Activated CD4-positive, alpha-beta T cell treated with anti-CD3 and anti-CD28 coated beads for 4 hours (primary cell): ENCODE measurements at places on chromosomes 7 and 10.

GRCh38 chr7:92588561-92588960 lies 1.6 kb downstream of the FAM133B start:
- no peak for DNase-seq

GRCh38 chr10:61024151-61024855 lies 80.3 kb upstream of the RHOBTB1 start:
- DNase-seq = no peak

DNA sequence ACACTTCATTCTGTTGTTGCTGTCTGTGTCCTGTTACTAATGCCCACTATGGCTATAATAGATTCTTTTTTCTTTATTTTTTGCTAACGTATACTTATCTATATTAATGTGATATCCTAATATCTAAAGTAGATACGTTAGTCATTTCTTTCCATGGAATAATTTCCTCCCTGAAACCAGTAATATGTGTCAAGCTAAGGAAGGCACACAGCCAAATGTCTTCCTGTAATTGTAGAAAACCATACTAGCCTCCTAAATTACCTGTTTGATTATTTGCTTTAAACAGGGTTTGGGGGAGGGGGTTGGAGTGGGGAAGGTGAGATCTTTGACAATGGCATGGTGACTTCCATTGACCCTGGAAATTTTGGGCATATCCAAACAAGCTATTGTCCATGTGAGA lies 56.4 kb downstream of the THNSL1 start:
- no peak for DNase-seq

DNA sequence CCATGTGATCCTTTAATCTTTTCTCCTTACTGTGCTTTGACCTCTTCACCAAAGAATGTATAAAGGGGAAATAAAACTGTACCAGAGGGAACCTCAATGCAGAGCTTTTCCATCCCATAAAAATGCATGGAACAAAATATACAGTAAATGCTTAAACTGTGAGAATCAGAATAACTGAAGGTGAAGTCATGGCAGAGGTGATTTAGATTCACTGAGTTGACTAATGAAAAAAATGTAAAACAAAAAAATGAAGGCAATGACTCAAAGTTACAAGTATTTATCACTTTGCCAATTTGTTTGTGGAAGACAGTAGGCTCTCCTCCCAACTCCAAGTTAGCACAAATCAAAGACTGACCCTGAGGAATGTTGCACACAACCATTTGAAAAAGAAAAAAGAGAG lies 1331.6 kb upstream of the SORCS1 start:
- no peak for DNase-seq

- DNase-seq = no peak
Observed at GRCh38 chr10:80166581-80167470, 34.3 kb downstream of the PLAC9 start.

DNA sequence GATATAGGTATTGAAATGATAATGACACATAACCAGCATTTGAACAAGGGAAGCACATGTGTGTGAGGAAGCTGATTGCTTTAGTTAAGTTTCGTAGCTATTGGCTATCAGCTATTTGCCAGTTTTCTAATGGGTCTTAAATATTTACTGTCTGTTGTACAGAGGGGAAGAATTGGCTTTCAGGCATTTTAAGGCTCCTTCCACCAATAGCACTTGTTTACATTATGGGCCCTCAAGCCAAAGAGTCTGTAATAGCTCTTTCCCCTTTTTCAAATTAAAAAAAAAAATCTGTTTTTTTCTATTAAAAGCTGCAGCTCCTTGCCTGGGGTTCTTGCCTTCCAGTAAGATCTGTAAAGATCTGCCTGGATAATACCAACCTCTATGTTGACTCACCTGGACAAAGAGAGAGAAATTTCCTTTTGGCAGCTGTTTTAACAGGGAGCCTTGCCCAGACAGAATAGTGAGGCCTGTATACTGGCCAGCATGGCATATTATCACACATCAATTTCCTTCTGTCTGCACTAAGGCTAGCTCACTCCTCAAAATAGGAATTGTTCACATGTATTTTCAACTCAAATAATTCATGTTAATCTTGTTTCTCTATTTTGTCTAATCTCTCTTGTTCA lies 104.7 kb upstream of the LRGUK start:
- no peak for DNase-seq

DNA sequence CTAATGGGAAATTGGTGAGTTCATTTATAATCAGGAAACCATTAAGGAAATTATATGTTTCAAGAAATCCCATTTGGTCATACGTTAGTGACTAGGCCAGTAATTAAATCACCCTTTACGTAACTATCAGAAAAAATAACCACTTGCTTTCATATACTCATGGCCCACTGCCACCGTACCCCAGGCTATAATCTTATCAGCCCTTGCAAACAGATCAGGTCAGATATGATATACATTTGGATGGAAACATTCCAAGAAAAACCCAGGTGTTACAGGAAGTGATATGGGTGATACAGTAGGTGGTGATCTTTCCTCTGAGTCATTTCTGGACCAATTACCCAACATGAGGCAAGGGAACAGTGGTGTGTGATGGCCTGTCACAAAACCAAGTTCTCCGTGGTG lies 481.0 kb upstream of the SEMA3A start:
- no peak for DNase-seq

- no peak for DNase-seq
Observed at GRCh38 chr10:62831346-62831745, 15.2 kb upstream of the EGR2 start.

- DNase-seq = no peak
Observed at GRCh38 chr7:100598425-100598824, 3.7 kb upstream of the PCOLCE start.

DNA sequence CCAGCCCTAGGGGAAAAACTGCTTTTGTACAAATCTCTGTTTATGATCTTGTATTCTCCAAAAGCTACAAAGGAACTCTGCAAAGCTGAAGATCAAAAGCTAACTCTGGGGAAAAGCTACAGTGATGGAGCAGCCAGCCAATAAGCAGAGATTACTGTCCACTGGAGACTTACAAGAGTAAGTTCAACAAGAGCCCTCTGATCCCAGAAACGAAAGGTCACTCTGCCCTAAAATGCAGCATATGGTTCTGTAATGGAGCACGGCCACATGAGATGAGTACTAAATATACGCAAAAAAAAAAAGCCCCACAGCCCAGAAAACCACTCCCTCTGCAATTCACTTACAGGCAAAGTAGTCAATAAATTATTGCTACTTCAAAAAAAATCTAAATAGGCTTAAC lies 60.1 kb downstream of the ERCC6 start:
- no peak for DNase-seq

- no peak for DNase-seq
Observed at GRCh38 chr7:36644625-36645422, 79.5 kb downstream of the AOAH start.

DNA sequence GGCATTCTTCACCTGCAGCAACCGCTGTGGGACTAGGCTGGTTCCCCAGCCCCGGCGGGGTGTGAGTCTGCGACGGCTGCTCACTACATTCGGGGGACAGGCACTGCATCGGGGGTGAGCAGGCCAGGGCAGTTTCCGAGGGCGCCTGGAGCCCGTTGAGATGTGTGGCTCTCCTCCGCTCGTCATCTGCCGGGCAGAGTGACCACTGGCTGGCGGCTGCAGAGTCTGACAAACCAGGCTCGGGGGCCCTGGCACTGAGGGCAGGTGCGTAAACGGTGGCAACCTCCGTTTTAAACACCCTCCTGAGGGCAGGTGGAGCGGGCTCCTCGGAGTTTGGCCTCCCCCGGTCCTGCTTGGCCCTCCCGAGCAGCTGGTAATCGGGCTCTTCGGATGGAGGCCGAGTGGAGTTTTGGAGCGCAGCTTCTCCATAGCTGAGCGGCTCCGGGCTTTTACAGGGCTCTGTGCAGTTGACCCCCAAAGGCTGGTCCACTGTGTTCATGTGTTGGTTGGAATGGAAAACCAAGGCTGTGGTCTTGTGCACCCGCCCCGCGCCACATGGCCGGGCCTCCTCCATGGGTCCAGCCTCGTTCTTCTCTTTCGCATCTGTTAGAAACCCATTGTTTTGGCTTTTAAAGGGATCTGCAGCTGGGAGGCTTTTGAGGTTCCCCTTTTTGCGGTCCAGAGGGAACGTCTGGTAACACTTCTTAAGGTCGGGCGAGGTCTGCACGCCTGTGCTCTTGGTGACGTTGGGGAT lies 20.9 kb downstream of the INSYN2A start:
- DNase-seq = no peak

- DNase-seq = no peak
Observed at GRCh38 chr7:45268013-45268412, 110.4 kb downstream of the RAMP3 start.

- DNase-seq = no peak
Observed at GRCh38 chr10:98433881-98434732, 12.6 kb downstream of the HPS1 start.

DNA sequence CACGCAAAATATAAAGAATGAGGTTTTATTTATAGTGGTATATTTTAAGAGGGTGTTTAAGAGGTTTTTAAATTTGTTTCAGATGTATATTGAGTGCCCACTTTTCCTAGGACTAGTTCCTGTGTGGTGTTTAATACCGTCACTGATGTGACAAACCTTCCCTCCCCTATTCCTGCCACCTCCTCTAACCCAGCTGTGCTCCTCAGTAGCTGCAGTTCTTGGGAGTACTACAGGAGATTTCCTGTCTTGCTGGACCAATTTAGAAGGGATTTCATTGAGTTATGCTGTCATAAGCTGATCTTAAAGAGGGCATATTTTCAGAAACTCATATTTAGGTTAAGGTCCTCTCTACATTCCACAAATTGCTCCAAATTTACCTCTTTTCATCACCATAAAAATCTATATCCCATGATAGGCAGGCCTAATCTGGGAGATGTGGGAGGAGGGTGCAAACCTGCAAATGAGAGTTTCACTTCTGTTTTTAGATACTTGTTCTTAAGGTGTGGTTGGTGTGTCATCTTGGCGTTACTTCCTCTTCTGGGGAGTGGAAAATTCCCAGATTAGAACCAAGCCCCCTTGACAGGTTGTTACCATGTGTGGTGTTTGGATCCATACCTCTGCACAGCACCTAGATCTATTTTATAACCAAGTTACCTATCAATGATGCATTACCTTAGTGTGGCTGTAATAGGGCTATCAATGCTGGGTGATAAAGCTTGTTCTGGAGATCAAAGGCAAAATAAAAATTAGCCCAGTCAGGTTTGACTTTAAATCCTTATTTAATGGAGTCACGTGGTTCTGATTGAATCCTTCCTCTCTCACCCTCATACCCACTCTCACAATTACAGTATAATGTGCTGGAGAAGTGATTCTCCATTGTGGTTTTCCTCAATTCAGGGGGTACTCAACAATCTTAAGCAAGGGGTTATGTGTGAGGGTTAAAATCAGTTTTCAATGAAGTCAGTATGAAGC lies 141.1 kb downstream of the CDK14 start:
- no peak for DNase-seq

GRCh38 chr10:45433716-45434469 lies 59.9 kb downstream of the ALOX5 start:
- no peak for DNase-seq

DNA sequence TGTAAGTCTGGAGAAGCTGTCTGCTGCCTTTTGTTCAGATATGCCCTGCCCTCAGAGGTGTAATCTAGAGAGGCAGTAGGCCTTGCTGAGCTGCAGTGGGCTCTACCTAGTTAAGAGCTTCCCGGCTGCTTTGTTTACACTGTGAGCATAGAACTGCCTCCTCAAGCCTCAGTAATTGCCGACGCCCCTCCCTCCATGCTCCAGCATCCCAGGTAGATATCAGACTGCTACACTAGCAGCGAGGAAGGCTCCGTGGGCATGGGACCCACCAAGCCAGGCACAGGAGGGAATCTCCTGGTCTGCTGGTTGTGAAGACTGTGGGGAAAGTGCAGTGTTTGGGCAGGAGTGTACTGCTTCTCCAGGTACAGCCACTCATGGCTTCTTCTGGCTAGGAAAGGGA lies 26.4 kb upstream of the CXCL12 start:
- no peak for DNase-seq

GRCh38 chr10:47278152-47278473 lies 21.9 kb upstream of the GDF10 start:
- no peak for DNase-seq

GRCh38 chr7:27102581-27103442 lies at the start of gene HOXA2:
Gene HOXA2, minus strand, starts transcription at chr7:27102683. Its CDS starts 183 bp downstream, at chr7:27102500.
- no peak for DNase-seq

GRCh38 chr7:9939176-9939575 lies 1034.5 kb upstream of the PHF14 start:
- DNase-seq = no peak

GRCh38 chr7:130365511-130366441 lies 14.5 kb upstream of the CPA1 start:
- DNase-seq = no peak

- no peak for DNase-seq
Observed at GRCh38 chr10:30963992-30964930, 67.4 kb downstream of the ZNF438 start.

- peak; percentile 36 for DNase-seq
Observed at GRCh38 chr10:102645388-102645740, 1.1 kb downstream of the TRIM8 start.

GRCh38 chr7:90621747-90622140 lies 25.6 kb downstream of the CDK14 start:
- DNase-seq = no peak

- DNase-seq = no peak
Observed at GRCh38 chr10:83801983-83802382, 337.3 kb upstream of the GHITM start.

- DNase-seq = no peak
Observed at GRCh38 chr10:80324086-80324485, 32.5 kb downstream of the DYDC1 start.

DNA sequence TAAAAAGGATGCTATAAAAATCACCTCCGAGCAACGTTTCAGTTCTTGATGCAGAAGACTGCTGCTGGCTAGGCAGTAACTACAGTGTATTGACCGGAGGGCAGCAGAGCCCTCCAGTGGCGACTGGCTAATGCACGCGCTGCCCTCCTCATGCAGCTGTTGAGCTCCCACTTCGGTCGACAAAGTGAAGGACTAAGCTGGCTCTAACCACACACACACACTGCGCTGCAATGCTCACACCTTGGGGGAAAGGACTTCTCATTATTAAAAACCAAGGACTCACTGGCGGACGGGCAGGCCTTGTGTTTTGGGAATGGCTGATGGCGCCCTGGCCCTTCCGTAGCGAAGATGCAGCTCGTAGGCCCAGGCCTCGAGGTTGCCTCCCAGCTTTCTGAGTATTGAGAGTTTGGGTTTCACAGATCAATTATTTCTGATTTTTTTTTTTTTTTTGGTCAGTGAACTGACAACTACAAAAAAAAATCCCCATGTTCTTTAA lies 120.9 kb upstream of the DIP2C start:
- no peak for DNase-seq

DNA sequence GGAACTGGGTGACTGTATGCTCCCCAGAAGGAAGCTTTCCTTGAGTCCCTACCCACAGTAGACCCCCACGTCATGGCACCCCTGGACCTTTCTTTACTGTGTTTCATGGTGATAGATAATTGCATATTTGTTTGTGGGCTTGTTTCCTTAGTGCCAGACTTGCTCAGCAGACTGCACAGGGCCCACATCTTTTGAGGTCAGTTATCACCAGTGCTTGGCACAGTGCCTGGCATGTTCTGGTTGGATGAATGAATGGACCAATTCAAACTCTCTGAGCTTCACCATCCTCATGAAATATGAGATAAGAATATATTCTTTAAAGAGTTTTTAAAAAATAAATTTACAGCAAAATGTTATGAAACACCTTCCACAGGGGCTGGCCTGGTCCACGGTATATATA lies 78.4 kb upstream of the EMX2 start:
- DNase-seq = no peak
